Activated CD4-positive, alpha-beta T cell treated with anti-CD3 and anti-CD28 coated beads, Interleukin-2, amount 50 U/mL, for 24 hours (primary cell): ENCODE measurements at places on chromosomes 5 and 9.

DNA sequence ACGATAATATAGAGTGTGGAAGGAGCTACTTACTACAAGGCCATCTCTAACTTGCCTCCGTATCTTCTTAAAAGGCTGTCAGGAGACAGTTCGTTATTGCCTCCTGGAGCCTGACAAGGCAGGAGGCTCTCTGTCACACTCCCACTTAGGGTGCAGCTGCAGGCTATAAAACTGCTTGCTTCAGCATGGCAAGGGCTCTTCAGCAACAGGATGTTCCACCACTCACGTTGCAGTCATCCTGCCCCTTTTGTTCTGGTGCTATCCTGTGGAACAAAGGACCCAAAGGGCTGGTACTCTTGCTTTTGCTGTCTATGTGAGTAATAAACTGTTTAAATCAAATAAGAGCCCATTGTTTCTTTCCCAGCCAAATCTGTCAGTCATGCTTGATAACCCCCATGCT lies 508.9 kb downstream of the NTRK2 start:
- no peak for DNase-seq

DNA sequence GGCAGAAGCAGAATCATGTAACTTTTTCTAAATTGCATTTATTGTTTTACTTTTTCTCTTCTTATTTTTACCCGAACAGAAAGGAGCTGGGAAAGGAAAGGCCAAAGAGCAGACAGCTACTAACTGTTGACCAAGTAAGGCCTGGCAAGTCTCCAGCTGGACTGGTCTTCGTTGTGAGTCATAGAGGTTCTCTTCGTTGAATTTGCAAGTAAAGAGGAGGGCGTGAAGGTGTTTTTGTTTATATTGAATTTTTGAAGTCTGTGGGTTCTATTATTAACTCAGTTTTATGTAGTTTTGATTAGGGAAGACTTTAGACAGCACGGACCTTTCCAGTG lies 416.5 kb upstream of the CCNH start:
- DNase-seq: no peak

- DNase-seq: no peak
These were observed 41.1 kb downstream of the FAM174A start for GRCh38 chr5:100576217-100576751.

- no peak for DNase-seq
These were observed 222.4 kb upstream of the TBC1D2 start for GRCh38 chr9:98477884-98478283.

DNA sequence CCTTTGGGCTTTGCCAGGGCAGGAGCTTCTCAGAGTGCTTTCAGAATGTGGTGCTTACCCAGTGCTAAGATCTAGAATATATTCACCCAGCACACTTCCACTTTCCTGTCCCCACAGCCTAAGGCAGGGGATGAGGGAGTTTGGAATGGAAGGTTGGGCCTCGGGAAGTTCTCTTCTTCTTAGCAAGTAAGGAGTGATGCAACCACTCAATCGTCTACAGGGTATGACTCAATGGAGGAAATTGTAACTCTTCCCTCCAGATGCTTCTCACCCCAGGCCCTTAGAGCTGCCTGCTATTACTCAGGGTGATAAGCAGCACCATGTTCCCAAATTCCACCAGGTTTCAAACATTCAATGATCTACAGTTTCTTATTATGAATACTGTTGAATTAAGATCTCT lies 30.8 kb upstream of the AGGF1 start:
- DNase-seq: no peak

DNA sequence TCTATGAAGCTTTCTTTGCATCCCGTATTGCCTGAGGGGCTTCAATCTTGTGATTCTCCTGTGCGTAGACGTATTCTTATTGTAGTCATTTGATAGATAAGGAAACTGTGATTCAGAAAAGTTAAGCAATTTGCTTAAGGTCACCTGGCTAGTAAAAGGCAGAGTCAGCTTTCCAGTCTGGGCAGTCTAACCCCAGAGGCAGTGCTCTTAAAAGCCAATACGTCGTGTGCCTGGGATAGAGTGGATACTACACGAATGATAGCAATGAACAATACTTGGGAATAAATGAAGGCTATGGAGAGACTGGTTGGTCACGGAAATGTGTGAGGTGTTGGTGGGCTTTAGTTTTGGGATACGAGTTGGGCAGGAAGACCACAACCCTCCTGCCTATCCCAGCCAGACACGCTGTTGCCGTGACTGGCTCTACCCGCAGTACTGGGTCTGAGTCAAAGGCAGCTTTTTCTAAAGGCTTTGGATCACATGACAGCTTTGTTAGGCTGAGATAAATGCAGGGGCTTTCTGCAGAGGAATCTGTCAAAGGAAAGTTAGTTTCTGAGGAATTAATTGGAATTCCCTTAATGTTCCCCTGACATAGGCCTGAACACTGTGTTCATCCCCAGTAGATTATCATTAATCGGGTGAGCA lies 302.6 kb downstream of the KIF4B start:
- DNase-seq: no peak

- no peak for DNase-seq
These were observed 95.9 kb upstream of the FBN2 start for GRCh38 chr5:128633901-128634300.

DNA sequence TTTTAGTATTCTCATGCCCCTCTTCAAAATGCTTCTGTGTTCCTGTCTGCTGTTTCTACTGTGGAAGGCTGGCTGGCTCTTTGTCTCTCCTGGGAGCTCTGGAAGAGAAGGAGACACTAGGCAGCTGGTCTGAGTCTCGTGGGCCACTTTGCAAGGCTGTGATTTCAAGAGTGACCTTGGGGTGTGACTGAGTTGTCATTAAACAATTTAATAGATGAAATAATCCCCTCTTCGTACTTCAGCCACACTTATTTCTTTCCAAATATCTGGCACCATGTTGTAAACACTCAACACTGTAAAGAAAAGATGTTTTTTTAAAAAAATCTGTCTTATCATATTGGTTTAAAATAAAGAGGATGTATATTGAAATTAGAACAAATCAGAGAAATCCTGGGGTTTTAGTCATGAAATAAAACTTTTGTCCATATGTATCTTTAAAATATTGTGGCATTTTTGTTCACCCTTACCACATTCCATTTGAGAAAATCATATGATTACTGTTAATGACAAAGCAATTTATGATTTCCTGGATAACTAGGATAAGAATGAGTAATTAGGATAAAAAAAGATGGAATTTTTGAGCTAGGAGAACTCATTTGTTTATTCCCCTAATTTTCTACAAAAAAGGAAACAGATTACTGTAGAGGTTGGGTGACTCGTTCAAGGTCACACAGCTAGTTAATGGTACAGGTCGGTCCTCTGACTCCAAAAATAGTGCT lies 200.8 kb downstream of the MAT2B start:
- DNase-seq: no peak

DNA sequence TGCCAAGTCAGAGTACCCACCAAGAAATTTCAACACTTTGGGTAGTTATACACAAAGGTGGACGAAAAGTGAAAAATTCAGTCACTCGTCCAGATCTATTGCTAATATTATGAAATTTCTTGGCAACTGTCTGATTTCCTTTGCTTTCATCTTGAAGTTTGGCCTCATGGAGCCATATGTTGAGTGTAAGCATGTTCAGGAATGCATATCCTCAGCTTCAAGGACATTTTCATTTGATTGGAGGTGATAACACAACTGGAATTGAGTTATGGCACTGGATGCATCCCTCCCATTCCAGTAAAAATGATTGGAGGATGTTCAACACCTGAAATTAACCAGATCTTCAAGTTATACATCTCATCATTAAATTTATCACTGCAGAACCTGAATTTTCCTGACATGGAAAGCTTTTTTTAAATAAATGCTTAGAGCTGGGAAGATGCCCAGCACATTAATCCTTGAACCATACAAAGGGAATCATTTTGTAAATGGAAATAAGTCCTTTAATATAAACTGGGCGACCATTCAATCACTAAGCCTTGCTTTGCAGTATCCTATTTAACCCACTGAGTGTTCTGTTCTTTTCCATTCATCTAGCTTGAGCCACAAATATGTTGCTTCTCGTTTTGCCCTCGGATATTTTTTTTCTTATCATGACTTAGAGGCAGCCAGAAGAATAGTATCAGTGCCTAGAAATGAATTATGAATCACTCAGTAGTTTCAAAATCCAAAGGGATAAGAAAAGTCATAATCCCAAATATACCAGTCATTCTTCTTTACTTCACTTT lies 273.7 kb upstream of the PIK3R1 start:
- no peak for DNase-seq

DNA sequence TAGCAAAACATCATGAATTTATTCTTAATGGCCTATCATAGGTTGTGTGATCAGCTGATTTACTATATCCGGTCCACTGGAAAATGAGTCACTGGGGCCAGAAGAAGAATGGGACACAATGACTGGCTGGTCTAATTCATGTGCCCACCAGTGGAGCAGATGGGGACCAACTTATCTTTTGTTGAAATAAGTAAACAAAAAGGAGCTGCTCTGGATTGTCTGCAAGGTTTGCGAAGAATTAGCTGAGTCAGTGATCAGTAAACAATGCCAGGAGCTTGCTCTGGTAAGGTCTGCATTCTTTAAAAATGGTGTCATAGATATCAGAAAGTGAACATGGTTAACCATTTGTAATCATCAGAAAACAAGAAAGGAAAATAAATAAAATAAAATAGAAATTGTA lies 128.0 kb downstream of the RASEF start:
- no peak for DNase-seq

DNA sequence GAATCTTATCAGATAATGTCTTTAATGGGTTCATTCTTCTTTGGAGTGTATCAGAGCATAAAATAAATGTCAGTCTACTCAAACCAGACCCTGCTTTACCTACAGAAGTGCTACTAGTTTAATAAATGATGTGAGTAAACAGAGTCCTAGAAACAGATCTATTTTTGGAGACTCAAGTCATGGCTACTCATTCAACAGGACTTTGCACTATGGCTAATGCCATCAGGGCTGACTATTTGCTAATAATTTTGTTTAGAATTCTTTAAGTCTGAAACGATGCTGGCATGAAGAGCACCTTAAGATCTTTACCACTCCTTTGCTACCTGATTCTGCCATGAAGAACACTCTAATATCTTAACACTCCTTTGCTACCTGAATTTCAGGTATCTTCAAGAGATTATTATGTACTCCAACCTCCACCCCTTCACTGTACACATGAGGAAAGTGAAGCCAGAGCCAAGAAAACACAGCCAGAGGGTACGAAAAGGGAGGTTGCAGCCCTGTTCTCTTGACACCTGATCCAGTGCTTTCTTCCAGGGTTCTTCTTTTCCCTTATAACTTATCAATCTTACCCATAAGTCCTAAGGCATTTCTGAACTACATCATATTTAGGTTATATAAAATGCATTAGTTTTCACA lies 62.4 kb downstream of the ZNF608 start:
- DNase-seq: no peak

DNA sequence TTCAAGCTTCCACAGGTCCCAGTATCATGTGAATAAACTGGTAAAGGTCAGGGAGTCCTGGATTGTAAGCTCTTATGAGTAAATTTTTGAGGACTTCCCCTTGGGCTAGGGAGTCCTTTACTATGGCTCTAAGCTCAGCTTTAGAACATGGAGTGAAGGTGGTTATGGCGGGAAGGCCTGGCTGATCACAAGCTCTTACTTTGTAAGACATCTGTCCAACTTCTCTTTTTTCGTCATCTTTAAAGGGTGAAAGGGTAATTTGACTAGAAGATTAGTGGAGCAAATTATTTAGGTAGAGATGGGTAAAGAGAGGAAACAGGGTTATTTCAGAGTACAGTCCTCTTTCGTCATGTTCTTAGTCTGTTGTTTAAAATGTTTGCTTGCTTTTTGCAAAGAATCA lies 155.4 kb downstream of the AOPEP start:
- DNase-seq: no peak

DNA sequence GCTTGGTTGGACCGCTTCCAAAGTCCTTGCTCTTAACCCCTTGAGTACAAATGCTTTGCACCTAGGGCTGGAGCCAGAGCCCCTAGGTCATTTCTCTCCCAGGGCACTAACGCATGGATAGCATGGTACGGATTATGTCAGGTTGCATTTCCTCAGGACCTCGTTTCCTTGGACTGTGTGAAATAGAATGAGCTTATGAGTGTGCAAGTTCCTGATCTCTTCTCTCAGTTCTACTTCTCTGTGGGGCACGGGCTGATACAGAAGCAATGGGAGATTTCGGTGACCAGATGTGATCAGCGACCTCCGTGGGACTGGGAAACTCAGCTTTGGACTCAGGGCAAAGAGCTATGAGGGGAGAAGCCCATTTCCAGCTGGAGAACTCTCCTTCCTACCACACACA lies 14.2 kb downstream of the SPARC start:
- no peak for DNase-seq

DNA sequence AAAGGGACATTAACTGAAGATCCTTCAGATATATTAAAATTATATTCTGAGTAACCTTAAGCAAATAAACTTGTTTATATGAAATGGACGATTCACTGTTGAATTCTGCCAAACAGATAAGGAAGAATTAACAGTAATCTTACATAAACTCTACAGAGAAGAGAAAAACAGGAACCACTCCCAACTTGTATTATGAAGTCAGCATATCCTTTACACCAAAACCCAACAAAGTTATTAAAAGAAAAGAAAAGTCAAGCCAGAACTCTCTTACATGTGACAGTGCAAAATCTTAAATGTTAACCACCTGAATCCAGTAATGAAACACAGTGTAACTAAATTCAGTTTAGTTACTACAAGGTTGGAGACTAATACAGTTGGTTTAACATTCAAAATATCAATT lies 185.8 kb downstream of the DEPDC1B start:
- DNase-seq: no peak

- no peak for DNase-seq
These were observed 111.1 kb downstream of the RGS3 start for GRCh38 chr9:113574441-113575262.

DNA sequence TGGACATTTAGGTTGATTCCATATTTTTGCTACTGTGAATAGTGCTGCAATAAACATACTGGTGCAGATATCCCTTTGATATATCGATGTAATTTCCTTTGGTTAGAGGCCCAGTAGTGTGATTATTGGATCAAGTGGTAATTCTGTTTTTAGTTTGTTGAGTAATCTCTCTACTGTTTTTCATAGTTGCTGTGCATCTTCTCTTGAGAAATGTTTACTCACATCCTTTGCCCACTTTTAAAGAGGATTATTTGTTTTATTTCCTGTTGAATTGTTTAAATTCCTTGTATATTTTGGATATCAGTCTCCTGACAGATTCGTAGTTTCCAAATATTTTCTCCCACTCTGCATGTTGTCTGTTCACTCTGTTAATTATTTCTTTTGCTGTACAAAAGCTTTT lies 352.6 kb upstream of the TARS1 start:
- no peak for DNase-seq

DNA sequence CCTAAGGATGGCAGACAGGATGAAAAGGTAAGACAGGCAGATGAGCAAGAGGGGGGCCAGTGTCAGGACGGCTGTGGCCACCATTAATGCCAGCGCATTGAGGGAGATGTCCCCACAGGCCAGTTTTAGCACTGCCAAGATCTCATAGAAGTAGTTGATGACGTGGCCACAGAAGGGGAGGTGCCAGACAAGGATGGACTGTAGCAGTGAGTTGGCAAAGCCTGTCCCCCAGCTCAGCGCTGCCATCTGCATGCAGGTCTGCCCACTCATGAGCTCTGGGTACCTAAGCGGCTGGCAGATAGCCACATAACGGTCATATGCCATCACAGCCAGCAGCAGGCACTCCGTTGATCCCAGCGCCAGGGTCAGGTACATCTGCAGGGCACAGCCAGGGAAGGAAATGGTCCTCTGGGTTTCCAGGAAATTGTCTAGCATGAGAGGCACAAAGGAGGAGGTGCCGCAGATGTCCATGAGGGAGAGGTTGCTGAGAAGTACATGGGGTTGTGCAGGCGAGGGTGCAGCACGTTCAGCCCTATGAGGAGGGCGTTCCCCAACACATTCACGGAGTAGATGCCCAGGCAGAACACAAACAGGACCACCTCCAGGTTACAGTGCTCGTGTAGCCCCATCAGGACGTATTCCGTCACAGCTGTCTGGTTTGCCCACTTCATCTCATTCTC lies 10.8 kb downstream of the OR13J1 start:
- DNase-seq: no peak
